Hindlimb muscle (tissue), 1 donor: ENCODE measurements at places on chromosomes 11 and 22. TPM values are rescaled to one million over a fixed set of nuclear protein-coding genes. Genes with fewer than 3 reads are reported as not detected.

Gene SCARF2
- 14.9 TPM for polyA plus RNA-seq

Gene CSKMT
- 3.3 TPM for polyA plus RNA-seq

Gene KCNE3
- 2.5 TPM for polyA plus RNA-seq

Gene INS
- polyA plus RNA-seq = not detected

Gene PRAME
- polyA plus RNA-seq = not detected

Gene MRPL11
- polyA plus RNA-seq = 45.9 TPM

Gene ZDHHC13
- polyA plus RNA-seq = 6.7 TPM

Gene RHOD
- polyA plus RNA-seq = 13.7 TPM

Gene LIF
- polyA plus RNA-seq = 0.90 TPM

Gene KCNK7
- polyA plus RNA-seq = 1.8 TPM

Gene NXPE2
- polyA plus RNA-seq = 0.10 TPM

Gene DCHS1
- polyA plus RNA-seq = 43.8 TPM

Gene ESRRA
- 34.0 TPM for polyA plus RNA-seq

Gene THRSP
- polyA plus RNA-seq = 1.2 TPM

Gene SCGB2A2
- not detected for polyA plus RNA-seq

Gene RIMBP3C
- 0.41 TPM for polyA plus RNA-seq

Gene OR52I1
- not detected for polyA plus RNA-seq

Gene FAM180B
- 3.0 TPM for polyA plus RNA-seq

Gene OR51B2
- not detected for polyA plus RNA-seq

Gene HORMAD2
- polyA plus RNA-seq = not detected

Gene ALDH3B1
- 17.0 TPM for polyA plus RNA-seq

Gene C22orf42
- polyA plus RNA-seq = not detected

Gene HEPHL1
- polyA plus RNA-seq = not detected

Gene SPDYC
- not detected for polyA plus RNA-seq

Gene FIBIN
- polyA plus RNA-seq = 26.7 TPM

Gene MIEF1
- 17.0 TPM for polyA plus RNA-seq

Gene TRIM51
- not detected for polyA plus RNA-seq

Gene CARD16
- polyA plus RNA-seq = 19.1 TPM

Gene GPR83
- polyA plus RNA-seq = 0.18 TPM

Gene LSP1
- polyA plus RNA-seq = 77.7 TPM

Gene DDX6
- 68.1 TPM for polyA plus RNA-seq

Gene APOL4
- polyA plus RNA-seq = 11.8 TPM

Gene TMEM80
- polyA plus RNA-seq = 21.0 TPM
